ENCODE measurements at places on chromosomes 6 and 20. TPM values are rescaled to one million over a fixed set of nuclear protein-coding genes. Genes with fewer than 3 reads are reported as not detected.

Gene TMEM200A
- polyA plus RNA-seq = not detected

Gene DDX43
- polyA plus RNA-seq = 0.12 TPM

GRCh38 chr6:141990840-141991239 lies 141.9 kb upstream of the GJE1 start:
- no peak for DNase-seq

DNA sequence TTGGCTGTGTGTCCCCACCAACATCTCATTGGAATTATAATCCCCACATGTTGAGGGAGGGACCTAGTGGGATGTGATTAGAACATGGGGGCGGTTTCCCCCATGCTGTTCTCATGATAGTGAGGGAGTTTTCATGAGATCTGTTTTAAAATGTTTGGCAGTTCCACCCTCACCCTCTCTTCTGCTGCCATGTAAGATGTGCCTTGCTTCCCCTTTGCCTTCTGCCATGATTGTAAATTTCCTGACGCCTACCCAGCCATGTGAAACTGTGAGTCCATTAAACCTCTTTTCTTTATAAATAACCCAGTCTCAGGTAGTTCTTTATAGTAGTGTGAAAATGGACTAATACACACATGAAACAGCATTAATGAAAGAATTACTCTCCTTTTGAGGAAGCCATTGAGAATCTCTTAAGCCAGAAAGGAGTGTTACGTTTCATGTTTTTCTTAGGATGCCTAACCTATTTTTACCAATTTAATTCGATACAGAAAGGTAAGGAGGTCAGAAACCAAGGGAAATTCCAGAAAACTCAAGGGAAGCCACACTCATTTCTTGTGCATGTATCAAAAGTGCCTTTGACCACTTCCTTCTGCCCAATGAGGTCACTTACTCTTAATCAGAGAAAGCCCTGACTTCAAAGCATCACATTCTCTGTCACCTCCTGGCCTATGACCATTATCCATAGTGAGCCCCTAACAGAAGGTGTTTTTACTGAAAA lies 24.7 kb upstream of the HINT3 start:
- no peak for DNase-seq

All from heart right ventricle (tissue), 16 donors.